ENCODE measurements at places on chromosomes 16 and 17.
A peak's percentile ranks its signal among the peaks of the same experiment; 100 is the strongest.

GRCh38 chr17:48672340-48672739 is 46.2 kb upstream of the HOXB9 start:
- no peak for DNase-seq

GRCh38 chr17:36859706-36860105 is 77.6 kb upstream of the LHX1 start:
- DNase-seq, result no peak

DNA sequence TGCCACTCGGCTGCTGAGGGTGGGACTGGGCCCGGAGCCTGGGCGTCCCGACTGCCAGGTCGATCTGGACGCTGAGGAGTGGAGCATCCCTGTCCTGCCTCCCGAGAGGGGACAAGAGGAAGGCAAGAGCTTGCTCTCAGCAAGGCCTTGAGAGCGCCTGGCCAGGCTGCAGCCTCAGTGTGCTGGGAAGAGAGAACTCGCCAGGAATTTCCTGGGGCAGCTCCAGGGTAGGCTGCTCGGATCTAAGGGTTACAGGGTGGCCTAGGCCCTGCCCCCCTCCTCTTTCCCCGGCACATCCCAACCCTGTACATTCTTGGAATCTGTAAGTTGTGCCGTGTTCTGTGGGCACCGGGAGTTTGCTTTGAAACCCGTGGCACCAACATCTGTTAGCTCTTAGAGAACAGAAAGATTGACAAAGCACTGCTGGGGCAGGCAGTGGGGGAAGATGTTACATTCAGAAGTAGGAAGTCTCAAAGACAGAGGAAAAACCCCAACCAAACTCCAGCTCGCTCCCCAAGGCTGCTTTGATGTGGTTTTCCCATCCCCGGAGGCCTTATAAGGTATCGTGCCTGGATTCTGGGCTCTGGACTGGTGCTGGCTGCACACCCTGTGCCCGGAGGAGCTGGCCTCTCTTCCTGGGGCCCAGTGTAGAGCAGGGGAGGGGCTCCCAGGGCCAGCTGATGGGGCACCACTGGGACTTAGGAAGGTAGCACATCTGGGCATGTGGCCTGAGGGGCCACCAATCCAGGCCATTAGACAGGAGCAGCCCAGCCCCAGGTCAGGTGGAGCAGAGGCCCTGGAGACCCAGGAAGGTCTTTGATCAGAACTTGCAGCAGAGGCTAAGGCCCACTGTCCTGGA is 55.2 kb downstream of the NKD1 start:
- DNase-seq, result peak; percentile 27

- no peak for DNase-seq
Measured at GRCh38 chr16:68146585-68146984, 61.4 kb downstream of the NFATC3 start.

GRCh38 chr17:42704490-42704836 is 22.1 kb downstream of the CNTNAP1 start:
- no peak for DNase-seq

DNA sequence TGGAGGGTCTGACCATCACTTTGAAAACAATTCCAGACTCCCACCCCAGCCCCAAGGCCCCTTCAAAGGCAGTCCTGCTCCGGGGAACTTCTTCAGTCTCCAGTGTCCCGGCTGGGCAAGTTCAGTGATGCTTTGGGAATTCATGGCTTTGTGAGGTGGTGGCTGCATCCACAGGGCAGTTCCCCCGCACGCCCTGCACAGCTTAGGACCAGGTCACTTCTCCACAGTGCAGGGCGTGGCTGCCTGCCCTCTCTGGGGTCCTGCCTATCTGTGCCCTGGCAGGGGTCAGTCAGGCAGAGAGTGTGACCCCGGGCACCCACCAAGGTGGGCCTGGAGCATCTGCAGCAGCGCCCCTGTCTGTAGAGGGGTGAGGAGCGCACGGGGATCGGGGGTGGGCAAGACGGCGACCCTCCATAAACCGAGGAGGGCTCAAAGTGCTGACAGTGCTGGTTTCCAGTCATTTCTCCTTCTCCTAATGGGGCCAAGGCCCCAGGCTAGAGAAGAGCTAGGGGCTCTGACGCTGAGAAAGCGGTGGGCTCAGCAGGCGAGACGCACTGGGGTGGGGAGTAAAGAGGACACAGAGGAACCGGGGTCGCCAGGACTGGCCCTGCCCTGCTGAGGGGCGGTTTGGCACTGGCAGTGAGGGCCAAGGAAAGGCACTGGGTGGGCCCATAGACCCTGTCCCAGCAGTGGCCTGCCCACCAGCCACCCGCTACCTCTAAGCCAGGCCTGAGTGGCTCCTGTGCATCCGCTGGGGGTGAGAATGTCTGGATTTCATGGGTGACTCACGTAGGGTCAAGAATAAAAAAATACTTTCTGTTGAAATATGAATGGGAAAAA is 4.2 kb upstream of the ARHGAP27 start:
- no peak for DNase-seq

- no peak for DNase-seq
Measured at GRCh38 chr16:54203851-54204505, 82.6 kb downstream of the IRX3 start.

DNA sequence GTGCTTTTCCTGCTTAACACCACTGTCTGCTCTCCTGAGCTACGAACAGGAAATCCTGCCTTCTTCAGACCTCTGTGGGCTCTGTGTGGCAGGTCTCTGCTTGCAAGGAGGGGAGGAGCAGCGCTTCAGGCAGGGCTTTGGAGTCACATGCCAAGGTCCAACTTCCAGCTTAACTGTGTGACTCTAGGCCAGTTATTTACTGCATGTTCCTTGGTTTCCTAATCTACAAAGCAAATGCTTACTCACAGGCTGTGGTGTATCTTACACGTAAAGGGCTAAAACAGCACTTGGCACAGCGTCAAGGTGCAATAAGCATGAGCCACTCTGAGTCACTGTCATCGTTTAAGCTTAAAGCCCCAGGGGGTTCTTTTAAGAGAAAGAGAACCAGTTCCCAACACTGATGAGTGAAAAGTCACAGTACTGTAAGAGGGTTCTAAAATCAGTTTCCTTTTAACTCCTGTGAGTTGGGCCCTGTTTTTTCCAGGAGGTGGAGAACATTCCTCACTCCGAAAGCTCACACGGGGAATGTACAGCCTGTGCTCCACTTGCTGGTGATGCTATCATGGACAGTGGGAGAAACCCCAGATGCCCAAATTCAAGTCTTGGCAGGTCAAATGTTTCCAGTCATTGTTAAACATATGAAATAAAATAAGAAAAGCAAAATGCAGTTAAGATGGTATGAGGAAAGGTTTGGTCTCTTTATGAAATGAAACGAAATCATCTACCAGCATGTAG is 54.1 kb upstream of the BCAR1 start:
- DNase-seq, result peak; percentile 100

GRCh38 chr17:2362416-2362815 is 25.1 kb downstream of the SGSM2 start:
- DNase-seq, result no peak

GRCh38 chr16:64008131-64008530 is 1113.7 kb downstream of the CDH11 start:
- DNase-seq, result no peak

DNA sequence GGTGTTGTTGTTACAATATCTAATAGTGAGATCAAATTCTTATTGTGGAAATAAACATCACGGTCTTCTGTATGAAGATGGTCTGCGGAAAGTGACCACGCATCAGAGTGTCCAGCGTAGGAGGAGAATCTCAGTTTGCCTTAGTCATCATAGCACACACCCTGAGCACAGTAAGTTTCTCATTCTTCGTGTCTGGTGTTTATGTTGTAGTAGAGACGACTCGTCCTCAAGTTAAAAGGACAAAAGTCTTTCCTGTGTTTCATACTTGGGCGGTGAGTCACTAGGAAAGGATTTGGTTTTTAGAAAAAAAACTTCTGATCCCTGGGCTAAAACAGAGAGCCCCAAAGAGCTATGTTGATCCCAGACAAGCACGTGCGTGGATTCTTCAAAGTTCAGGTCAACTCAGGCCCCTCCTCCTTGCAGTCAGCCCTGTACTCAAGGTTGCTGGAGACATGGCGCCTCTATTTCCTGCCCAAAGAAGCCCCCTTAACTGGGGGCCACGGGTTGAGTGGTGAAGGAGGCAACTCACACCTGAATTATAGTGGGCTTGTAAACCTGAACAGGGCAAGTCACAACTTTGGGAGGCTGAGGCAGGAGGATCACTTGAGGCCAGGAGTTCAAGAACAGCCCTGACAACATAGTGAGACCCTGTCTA is 170.4 kb downstream of the ZFHX3 start:
- DNase-seq, result peak; percentile 98

DNA sequence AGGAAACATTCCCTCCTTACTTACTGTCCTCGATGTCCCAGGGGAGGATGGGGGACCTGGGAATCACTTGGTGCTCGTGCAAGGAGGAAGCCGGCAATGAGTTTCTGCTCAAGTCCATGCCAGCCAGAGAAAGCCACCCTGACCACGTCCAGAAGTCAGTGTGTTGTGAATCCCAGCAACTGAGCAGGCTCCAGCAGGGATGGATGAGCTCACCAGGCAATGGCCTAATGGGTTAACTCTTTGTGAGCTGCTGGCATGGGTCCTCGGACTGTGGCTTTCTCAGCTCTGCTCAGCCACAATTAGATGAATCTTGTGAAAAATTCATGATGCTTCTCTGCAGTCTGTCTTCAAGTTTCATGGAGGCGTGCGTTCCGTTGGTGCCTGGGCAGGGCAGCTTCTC is at the start of gene PIRT:
TSS of gene PIRT (minus strand) at position 167 of the 400 bp plus-strand sequence. CDS start 12,442 bp downstream, outside the sequence.
- DNase-seq, result no peak

GRCh38 chr16:67780847-67781564 is 25.4 kb downstream of the RANBP10 start:
- no peak for DNase-seq

GRCh38 chr16:83900571-83900970 is 1.7 kb downstream of the MLYCD start:
- no peak for DNase-seq

GRCh38 chr16:80277182-80277581 is 263.6 kb upstream of the DYNLRB2 start:
- DNase-seq, result no peak

GRCh38 chr16:85733155-85733838 is 17.6 kb downstream of the C16orf74 start:
- no peak for DNase-seq

GRCh38 chr17:50758989-50759544 is 8.3 kb downstream of the ANKRD40CL start:
- no peak for DNase-seq

GRCh38 chr17:67546578-67547527 is 169.8 kb downstream of the PITPNC1 start:
- DNase-seq, result no peak

DNA sequence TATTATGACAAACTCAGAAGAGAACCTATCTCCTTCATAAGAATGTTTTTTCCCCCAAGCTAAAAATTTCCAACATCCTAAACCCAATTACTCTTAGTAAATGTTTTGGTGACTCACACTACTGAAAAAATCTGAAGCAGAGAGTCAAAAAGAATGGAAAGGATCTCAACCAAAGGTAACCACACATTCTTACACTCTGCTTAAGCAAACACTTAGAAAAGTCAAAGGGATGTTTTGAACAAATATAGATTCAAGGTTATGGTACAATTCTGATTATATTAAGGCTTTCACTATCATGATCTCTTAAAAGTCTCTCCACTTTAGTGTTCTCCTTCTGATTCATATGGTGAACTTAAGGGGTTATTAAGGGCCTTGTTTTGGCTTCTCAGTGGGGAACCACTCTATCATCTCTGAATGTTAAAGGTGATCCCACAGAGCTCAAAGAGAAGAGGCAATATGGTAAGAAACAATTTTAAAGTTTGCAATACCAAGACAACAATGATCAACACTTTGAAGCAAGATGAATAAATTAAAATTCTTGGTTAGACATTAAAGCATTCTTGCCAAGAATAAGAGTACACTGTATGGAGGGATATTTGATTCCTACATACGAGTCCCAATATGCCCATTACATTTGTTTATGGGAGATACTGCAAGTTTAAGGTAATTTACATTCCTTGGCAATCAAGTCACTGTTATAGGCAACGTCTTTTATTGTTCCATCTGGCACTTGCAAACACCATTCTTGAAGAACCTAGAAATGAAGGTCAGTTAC is 69.2 kb downstream of the CDC27 start:
- peak; percentile 85 for DNase-seq

DNA sequence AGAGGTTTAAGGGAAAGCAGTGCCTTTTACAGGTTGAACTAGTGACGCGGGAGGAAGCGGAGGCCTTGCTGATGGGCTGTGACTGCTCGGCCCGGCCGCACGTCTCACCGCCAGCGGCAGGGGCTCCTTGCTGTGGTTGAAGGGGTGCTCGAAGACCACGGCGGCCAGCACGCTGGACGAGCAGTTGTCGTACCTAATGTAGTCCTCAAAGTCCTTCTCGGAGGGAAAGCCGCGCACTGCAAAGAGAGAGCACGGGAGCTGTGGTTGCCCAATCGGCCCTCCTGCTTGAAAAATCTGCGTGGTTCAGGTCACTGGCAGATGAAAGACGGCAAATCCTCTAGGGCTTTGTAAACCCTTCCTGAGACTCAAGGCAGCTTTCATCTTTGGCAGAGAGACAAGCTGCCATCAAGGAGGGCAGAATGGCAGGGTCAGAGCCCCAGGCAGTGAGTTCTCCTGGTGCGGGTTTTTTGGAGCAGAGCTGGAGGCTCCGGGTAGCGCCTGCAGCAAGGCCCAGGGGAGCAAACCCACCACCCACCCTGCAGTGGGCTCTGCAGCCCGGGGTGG is 16.1 kb downstream of the ABCA3 start:
- DNase-seq, result no peak

- no peak for DNase-seq
Measured at GRCh38 chr16:49663081-49664065, 192.5 kb downstream of the ZNF423 start.

- no peak for DNase-seq
Measured at GRCh38 chr16:62751218-62751617, 715.0 kb upstream of the CDH8 start.

GRCh38 chr16:68800257-68800875 is 43.0 kb upstream of the TANGO6 start:
- DNase-seq, result peak; percentile 80

DNA sequence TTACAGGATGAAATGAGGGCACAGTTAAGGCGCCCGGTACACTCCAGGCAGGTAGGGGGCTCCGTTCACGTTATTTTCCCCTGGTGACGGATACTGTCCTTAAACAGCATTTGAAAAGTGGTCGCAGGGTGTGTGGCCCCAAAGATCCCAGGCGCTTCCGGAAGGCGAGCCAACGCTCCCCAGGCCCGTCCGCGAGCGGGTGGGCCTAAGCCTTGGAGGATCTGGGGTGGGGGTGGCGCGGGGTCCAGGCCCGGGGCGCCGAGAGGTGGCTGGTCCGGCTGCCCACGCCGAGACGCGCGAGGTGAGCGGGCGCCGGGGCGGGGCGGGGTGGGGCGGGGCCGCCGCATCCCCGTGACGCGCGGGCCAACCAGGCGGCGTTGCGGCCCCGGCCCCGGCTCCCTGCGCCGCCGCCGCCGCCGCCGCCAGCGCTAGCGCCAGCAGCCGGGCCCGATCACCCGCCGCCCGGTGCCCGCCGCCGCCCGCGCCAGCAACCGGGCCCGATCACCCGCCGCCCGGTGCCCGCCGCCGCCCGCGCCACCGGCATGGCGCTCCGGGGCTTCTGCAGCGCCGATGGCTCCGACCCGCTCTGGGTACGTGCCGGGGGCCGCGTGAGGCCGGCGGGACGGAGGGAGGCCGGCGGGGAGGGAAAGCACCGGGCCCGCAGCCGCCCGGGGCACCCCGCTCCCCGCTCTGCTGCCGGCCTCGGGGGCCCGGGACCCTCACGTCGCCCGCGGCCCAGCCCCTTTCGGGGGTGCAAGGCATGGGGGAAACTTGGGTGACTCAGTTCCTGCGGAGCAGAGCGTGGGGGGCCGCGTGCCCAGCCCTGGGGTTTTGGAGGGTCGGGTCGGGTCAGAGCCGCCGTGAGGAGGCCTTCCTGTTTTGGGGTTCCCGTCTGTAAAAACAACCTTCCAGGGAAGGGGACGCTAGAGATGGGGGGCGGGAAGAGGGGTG is at the start of gene ABCC1:
TSS of gene ABCC1 (plus strand) at position 407 of the 951 bp plus-strand sequence. CDS start at position 543, 136 bp downstream.
- DNase-seq, result peak; percentile 57

All from ELR (cell line).